Stromal cell of bone marrow (primary cell): ENCODE measurements at places on chromosomes 12 and 14.

- no peak for DNase-seq
These were observed 12.8 kb downstream of the DIP2B start for GRCh38 chr12:50517421-50518048.

- DNase-seq: no peak
These were observed 35.1 kb downstream of the TRPV4 start for GRCh38 chr12:109797905-109798669.

DNA sequence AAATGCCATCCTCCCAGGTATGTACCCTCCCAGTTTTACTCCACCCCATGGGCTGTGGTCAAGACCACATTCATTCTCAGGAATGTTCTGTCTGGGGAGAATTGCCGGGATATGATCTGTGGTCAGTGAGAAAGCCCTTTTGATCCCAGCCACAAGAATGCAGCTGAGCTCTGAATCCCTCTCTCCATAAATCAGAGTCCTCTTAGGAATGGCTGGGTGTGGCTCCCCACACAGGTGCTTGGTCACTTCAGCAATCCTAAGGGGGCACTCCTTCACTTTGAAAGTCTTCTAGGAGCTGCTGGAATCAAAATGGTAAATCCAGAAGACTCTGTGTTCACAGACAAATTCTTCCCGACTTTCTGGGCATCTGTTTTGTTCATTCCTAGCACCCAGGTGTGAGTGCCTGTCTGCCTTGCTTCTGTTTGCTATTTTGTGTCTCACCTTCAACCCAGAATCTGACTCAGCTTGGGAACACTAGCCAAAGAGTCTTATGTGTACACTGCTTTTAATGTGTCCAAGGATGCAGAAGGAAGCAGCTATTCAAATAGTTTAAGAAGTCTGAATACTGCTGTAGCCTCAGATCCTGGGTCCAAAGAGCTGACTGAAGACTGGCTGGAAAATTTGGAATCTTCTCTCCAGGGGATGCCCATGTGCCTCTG lies 144.6 kb upstream of the CDKN3 start:
- DNase-seq: no peak

- DNase-seq: no peak
These were observed 402.1 kb downstream of the AACS start for GRCh38 chr12:125467363-125467762.

DNA sequence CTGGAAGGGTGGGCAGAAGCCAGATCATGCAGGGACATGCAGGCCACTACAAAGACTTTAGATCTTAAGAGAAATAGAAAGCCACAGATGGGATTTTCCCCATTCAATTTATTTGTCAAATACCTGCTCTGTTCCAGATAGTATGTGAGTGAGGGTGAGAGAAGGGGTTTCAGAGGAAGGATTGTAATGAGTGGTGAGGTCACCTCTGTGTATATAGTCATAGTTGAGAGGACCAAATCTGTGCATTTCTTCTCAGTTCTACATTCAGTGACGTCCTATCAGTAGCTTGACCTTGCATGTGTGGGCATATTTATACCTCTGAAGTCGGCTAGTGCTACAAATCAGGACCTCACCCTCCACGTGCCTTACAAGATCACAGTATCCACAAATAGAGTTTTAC lies 31.2 kb upstream of the RBM19 start:
- no peak for DNase-seq
